ENCODE measurements at places on chromosomes 5 and 9. TPM values are rescaled to one million over a fixed set of nuclear protein-coding genes. Genes with fewer than 3 reads are reported as not detected.

The C5orf34 gene
- 3.5 TPM for polyA plus RNA-seq

The PCDHGA8 gene
- polyA plus RNA-seq: 0.12 TPM

The PCDHA9 gene
- 0.02 TPM for polyA plus RNA-seq

The TAF9 gene
- polyA plus RNA-seq: 138 TPM

The ST6GALNAC4 gene
- polyA plus RNA-seq: 28.4 TPM

The ELAVL2 gene
- polyA plus RNA-seq: 0.15 TPM

The TNC gene
- 572 TPM for polyA plus RNA-seq

The PRRX2 gene
- 0.83 TPM for polyA plus RNA-seq

The ADAMTS13 gene
- polyA plus RNA-seq: 12.3 TPM

The DAB2 gene
- polyA plus RNA-seq: 23.7 TPM

The DBH gene
- 1.2 TPM for polyA plus RNA-seq

The SLC6A7 gene
- polyA plus RNA-seq: not detected

The SLC36A3 gene
- not detected for polyA plus RNA-seq
